LNCaP clone FGC (cell line): ENCODE measurements at places on chromosomes 12 and 14.

GRCh38 chr12:91143206-91143605 lies 31.9 kb upstream of the LUM start:
- no peak for DNase-seq

DNA sequence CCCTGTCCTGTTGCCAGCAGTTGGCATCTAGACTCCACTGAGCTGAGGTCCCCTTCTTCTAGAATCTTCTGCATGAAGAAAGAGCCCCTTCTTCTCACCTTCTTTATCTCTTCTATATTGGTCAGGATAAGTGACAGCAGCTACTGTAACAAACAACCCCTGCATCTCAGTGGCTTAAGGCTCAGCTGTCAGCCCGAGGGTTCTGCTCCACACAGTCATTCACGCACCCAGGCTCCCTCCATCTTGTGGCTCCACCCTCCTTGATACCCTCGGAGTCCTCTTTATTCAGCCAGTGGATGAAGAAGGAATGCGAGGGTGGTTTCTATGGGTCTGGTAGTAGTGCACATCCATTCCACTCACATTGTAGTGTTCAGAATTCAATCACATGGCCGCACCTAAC lies 10.5 kb upstream of the RFLNA start:
- no peak for DNase-seq

GRCh38 chr12:52949413-52950331 lies 754 bp downstream of the KRT18 start:
- DNase-seq = peak; percentile 95

DNA sequence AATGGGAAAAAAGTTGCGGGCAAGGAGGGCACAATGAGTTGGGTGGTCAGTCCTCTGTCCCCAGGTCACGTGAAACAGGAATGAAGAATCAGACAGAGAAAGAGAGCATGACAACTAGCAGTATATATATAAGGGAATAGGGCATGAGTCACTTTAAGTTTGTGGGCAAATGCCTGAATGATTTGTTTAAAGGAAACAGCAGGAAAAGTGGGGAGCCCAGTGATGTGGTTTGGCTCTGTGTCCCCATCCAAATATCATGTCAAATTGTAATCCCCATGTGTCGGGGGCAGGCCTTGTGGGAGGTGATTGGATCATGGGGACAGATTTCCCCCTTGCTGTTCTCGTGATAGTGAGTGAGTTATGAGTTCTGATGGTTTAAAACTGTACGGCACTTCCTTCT lies 195.3 kb upstream of the IGF1 start:
- no peak for DNase-seq

DNA sequence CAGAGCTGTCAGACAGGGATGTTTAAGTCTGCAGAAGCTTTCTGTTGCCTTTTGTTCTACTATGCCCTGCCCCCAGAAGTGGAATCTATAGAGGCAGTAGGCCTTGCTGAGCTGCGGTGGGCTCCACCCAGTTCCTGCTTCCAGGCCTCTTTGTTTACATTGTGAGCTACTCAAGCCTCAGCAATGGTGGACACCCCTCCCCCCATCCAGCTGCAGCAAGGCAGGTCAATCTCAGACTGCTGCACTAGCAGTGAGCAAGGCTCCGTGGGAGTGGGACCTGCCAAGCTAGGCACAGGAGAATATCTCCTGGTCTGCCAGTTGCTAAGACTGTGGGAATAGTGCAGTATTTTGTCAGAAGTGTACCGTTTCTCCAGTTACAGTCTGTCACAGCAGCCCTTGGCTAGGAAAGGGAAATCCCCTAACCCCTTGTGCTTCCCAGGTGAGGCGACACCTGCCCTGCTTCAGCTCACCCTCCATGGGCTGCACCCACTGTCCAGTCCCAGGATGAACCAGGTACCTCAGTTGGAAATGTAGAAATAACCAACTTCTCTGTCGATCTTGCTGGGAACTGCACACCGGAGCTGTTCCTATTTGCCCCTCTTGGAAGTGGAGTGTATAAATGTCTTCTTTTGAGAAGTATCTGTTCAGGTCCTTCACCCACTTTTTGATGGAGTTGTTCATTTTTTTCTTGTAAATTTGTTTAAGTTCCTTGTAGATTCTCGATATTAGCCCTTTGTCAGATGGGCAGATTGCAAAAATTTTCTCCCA lies 213.5 kb upstream of the SLC38A2 start:
- no peak for DNase-seq

DNA sequence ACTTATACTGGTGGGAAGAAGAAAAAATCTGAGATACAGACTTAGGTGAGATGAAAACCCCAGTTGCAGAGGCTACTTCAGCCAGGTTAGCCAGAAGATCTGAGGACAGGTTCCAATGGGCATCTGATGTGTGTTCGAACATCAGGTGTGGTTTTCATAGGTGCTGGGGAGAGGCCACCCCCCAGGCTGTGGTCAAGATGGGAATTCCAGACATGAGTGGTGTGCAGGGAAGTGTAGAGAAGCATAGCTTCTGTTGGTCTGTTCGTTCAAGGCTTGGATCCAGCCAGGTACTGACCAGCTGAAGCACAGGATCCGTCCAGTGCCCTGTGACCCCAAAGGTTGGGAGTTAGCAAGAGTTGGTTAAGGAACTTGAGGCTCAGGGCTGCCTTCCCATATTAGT lies 85.5 kb downstream of the SSPN start:
- DNase-seq = no peak

DNA sequence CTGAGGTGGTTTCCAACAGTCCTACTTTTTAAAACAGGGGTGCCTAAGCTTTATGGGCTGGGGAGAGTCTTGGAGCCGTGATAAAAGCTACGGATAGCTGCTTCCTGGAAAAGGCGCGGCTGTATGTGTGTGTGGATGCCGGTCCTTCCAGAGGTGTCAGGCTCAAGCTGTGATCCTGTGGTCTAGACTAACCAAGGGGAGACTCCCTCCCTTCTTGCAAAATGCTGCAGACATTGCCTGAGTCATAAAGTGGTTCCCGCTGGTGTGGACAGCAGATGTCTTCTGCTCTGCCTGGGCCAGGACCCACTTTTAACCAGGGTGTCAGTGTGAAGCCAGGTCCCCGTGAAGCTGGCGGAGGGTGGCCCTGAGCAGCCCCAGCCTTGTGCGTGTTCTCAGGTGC lies 37.8 kb downstream of the CCDC92 start:
- DNase-seq = no peak

DNA sequence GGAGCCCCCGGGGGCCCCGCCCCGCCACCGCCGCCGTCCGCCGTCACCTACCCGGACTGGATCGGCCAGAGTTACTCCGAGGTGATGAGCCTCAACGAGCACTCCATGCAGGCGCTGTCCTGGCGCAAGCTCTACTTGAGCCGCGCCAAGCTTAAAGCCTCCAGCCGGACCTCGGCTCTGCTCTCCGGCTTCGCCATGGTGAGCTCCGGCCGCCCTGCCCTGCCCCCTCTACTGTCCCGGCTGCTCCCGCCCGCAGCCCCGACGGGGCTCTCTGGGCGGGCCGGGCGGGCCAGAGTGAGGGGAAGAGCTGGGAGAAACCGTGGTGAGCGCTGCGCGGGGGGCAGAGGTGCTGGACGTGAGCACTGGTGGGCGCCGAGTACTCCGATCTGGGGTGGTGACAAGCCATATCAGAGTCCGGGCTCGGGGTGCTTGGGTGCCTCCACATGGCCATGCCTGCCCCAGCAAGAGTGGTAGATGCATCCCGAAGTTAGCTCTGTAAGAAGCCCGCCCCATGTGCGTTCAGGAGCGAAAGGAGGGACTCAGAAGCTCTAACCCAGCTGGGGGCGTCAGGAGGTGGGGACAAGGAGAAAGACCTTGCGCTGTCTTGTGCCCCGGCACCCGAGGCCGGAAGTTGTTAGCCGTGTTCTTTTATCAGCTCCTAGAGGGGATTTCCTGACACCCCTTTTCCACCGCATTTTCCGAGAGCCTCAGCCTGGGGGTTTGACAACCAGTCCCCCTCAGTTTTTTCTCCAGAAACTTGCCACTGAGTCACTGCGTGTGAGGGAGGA lies 717 bp downstream of the ORAI1 start:
- DNase-seq = no peak

GRCh38 chr12:32997471-32997870 lies 100.9 kb upstream of the PKP2 start:
- no peak for DNase-seq

- no peak for DNase-seq
Observed at GRCh38 chr14:106831322-106831720, 1304.9 kb downstream of the TMEM121 start.

- no peak for DNase-seq
Observed at GRCh38 chr12:57550641-57551549, 1.1 kb downstream of the KIF5A start.

GRCh38 chr12:80359703-80360102 lies 84.3 kb upstream of the PTPRQ start:
- no peak for DNase-seq

DNA sequence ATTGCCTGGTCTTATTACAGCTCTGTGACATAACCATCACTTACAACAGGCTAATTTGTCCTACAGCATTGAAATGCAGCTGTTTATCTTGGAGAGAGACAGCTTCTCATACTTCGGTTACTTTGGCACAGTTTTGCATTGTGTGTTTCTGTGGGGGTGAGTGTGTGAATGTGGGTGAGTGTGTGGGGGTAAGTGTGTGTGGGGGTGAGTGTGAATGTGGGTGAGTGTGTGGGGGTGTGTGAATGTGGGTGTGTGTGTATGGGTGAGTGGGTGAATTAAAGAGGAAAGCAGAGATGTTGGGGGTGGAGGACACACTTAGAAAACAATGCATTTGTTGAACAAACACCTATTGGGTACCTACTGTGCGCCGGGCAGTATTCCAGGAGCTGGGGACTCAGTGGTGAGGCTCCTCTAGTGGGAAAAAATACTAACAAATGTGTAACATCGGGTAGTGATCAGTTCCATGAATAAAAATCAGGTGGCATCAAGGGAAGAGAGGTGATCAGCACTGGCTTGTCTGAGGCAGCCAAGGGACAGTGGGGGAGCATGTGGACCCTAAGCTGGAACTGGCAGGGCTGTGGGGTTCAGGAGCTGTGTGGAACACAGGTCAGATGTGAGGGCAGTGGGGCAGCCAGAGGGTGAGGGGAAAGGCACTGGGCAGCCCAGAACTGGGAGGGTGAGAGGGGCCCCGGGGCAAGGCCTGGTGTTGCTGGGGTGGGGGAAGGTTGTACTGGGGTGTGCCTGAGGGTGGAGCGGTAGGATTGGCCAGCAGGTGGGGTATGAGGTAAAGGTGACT lies 44.1 kb upstream of the AMN start:
- no peak for DNase-seq

GRCh38 chr12:131229426-131230339 lies 276.0 kb downstream of the ADGRD1 start:
- DNase-seq = no peak

DNA sequence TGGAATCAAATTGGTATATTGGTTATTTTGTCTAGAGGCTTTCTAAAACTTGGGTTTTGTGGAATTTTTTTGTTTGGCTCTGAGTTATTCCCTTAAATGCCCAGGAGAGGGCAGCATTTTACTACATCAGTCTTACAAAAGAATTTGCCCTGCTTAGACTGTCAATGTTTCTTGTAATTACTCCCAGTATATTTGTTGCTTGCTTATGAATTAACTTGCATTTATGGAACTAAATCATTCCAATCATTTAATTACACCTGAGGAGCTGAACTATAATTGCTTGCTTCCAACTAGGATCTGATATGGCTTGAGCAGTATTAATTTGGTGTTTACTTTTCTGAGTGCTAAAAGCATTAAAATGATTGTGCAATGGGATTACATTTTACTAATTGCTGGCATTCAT lies 48.7 kb downstream of the MIPOL1 start:
- peak; percentile 70 for DNase-seq

GRCh38 chr12:29149691-29150281 lies 708 bp downstream of the FAR2 start:
- DNase-seq = no peak

GRCh38 chr12:115481141-115481540 lies 796.4 kb downstream of the MED13L start:
- no peak for DNase-seq

- DNase-seq = no peak
Observed at GRCh38 chr14:75531256-75531655, 9.0 kb downstream of the BATF start.

DNA sequence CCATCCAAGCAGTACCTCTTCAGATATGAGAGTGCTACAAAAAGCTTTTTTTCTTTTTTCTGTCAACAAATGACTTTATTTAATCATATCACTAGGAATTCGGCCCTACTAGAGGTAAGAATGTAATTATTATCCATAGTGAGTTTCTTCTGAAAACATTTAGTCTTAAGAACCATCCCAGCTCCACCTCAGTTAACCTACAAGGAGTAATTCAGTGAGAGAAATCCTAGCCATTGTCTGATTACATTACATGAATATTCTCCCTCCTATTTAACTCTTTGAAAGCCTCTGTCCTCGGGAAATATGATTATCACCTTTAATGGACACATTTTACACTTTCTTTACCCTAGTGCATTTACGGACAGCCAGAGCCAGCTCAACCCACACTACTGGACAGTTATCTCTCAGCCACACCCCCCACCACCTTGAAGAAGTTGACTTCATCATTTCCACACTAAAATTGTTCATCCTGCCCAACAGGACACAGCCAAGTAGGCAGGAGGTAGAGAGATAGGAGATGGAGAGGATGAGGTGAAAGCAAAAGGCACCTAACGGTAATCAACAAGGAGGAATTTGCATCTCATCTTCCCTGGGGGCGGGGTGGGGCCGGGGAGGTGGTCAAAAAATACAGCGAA lies 1.3 kb downstream of the PPFIA2 start:
- no peak for DNase-seq

- DNase-seq = no peak
Observed at GRCh38 chr14:53330441-53330840, 177.3 kb upstream of the DDHD1 start.

- no peak for DNase-seq
Observed at GRCh38 chr12:68733661-68734071, 12.3 kb upstream of the SLC35E3 start.

DNA sequence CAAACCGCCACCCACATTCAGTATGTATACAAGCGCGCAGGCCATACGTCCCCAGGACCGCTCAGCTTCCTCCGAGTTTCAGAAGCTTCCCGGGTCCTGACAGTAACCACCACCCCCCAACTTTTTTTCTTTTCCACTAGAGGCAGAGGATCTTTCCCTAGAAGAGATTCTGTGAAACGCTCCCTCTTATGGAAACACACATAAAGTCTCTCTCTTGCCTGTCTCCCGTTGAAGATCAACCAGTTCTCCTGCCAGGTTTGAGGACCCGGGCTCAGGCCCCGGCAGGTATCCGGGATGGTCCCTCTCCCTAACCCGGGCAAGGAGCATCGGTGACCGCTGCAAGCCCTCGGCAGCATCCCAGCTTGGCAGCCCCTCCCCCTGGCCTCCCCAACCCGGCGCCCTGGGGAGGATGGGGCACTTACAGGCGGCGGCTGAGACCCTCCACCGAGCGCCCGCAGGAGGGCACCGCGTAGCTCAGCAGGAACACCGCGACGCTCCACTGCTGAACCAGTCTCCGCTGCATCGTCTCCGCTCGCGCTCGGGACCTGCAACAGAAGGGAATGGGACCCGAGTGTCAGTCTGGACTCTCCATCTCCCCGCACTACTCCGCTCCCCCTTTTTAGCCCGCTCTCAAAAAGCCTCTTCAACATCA lies 3.4 kb downstream of the PTHLH start:
- DNase-seq = no peak

DNA sequence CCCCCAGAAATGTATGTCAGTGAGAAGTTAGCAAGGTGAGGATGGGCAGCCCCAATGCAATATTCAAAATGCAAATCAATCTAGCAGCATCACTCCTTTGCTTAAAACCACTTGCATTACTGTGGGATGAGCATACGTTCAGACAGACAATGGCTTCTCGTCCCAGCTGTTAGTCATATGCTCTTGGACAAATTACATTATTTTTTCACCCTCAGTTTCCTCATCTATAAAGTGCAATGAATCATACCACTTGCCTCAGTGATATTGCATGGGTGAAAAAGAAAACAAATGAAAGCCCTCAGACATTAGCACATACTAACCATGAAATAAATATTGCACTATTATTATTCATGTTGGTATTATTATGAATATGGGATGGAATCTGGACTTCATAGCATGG lies 132.3 kb downstream of the C12orf75 start:
- no peak for DNase-seq
